ENCODE measurements at places on chromosomes 13 and 19.

GRCh38 chr19:10826846-10827245 is 9.2 kb downstream of the TMED1 start:
- no peak for DNase-seq

- no peak for DNase-seq
These were observed 17.7 kb upstream of the SEMA6B start for GRCh38 chr19:4577020-4577782.

DNA sequence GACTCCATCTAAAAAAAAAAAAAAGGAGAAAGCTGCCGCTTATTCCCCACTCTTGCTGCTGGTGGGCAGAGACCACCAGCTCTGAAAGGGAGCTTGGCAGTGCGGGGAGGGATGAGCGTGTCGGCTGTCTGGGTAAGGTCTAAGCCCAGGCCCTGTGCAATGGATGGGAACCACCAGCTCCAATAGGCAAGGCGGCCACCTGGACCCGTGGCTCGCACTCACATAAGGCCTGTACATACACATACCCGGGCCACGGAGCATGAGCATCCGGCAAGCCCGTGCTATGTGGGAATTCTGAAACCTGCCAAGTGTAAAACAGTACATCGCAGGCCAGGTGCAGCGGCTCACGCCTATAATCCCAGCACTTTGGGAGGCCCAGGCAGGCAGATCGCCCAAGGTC is 56.6 kb upstream of the USE1 start:
- no peak for DNase-seq

GRCh38 chr19:42498169-42498757 is 30.0 kb downstream of the CEACAM1 start:
- no peak for DNase-seq

- no peak for DNase-seq
These were observed 105.3 kb downstream of the STARD13 start for GRCh38 chr13:33180122-33180804.

- no peak for DNase-seq
These were observed 906.8 kb upstream of the SPRY2 start for GRCh38 chr13:81247711-81248110.

DNA sequence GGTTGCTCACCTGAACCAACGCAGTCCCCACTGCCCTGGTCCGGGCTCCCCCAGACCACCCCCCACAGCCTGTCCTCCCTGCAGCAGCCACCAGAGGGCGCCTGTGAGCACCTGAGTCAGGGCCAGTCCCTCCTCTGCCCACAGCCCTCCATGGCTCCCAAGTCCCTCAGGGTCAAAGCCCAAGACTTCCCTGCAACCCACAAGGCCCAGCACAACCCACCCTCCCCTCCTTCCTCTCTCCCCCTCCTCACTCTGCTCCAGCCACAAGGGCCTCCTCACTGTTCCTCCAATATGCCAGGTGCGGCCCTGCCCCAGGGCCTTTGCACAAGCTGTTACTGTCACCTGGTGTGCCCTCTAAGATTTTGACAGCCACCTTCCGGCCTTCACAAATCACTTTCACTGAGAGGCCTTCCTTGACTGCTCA is 10.9 kb downstream of the GNA15 start:
- no peak for DNase-seq

- no peak for DNase-seq
These were observed 1074.4 kb upstream of the PRR20A start for GRCh38 chr13:56066321-56066720.

DNA sequence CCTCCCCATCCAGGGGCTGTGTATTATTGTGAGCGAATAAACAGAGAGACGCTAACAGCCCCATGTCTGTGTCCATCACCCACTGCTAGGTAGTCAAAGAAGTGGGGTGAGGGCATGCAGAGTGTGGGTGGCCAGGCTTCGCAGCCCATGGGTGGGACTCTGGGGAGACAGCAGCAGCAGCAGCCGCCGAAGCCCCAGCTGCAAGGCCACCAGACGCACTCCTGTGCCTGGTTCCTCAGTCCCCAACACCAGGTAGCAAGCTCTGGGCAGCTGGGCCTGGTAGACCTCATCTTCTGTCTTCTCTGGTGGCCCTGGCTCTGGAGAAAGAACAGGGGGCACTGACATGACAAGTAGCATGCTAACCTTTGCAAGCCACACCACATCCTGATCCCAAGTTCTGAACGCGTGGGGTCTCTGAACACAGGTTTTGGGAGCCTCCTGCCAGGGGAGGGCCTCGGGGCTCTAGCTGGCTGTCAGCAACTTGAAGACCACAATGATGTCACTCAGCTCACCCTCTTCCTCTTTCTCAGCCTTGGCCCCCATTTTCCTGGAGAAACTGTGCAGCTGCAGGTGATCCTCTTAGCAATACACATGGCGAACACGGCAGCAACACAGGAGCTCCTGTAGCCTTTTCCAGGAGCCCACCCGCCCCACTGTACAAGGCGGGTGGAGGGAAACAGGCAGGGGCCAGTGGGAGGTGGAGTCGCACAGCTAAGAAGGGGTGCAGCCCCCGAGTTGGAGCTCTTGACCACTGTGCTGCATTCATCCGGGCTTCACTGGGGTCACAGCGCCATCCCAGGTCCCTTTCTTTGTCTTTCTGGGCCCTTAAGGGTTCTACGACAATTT is 5.8 kb downstream of the FUZ start:
- DNase-seq: no peak

DNA sequence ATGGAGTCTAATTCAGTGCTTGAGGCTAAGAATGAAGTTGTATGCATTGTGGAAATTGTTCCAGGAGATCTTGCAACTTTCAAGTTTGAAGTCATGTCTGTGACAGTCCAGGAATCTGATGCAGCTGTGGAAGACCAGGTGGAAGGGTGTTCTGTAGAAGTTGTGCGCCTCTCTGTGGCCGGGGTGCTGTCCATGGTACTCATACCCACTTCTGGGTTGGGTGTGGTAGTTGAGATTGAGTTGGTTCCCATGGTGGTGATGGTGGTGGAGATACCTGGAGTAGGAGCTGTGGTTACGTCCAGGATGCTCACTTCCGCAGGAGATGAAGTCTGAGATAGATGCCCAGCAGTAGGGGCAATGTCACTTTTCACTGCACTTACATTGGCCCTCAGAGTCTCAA is 44.3 kb downstream of the MUC16 start:
- no peak for DNase-seq

DNA sequence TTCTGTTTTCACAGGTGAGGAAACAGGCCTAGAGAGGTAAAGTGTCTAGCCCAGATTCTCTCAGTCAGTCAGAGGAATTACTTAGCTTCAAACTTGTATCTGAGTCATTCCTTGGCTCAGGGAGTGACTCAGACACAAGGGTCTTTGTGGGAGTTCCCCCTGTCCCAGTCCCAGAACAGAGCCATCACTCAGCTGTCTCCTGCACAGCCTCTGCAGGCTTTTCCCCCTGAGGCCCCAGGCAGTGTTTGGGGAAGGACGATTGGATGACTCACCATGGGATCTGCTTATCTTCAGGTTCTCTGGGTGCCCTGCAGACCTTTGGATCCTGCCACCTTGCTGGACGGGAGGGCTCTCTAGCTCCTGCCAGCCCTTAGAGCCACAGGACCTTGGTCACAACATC is 13.2 kb downstream of the ZNF793 start:
- DNase-seq: no peak

DNA sequence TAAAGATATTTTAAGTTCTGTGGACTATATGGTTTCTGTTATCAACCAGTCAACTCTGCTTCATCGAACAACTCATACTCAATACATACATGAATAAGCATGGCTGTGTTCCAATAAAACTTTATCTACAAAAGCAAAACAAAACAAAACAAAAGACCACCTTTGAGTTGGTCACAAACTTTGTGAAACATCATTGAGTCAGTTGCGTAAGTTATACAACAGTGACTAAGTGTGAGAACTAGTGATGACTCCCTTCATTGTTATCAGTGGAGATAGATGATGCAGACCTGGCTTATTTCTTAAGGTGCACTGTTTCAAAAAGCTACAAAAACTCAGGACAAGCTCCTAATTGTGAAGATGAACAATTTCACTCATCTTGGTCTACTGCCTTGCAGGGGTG is 14.5 kb upstream of the KLK4 start:
- no peak for DNase-seq

DNA sequence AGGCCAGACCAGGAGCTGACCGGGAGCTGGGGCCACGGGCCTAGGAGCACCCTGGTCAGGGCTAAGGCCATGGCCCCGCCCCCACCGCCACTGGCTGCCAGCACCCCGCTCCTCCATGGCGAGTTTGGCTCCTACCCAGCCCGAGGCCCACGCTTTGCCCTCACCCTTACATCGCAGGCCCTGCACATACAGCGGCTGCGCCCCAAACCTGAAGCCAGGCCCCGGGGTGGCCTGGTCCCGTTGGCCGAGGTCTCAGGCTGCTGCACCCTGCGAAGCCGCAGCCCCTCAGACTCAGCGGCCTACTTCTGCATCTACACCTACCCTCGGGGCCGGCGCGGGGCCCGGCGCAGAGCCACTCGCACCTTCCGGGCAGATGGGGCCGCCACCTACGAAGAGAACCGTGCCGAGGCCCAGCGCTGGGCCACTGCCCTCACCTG is 6.6 kb downstream of the SPHK2 start:
- no peak for DNase-seq

DNA sequence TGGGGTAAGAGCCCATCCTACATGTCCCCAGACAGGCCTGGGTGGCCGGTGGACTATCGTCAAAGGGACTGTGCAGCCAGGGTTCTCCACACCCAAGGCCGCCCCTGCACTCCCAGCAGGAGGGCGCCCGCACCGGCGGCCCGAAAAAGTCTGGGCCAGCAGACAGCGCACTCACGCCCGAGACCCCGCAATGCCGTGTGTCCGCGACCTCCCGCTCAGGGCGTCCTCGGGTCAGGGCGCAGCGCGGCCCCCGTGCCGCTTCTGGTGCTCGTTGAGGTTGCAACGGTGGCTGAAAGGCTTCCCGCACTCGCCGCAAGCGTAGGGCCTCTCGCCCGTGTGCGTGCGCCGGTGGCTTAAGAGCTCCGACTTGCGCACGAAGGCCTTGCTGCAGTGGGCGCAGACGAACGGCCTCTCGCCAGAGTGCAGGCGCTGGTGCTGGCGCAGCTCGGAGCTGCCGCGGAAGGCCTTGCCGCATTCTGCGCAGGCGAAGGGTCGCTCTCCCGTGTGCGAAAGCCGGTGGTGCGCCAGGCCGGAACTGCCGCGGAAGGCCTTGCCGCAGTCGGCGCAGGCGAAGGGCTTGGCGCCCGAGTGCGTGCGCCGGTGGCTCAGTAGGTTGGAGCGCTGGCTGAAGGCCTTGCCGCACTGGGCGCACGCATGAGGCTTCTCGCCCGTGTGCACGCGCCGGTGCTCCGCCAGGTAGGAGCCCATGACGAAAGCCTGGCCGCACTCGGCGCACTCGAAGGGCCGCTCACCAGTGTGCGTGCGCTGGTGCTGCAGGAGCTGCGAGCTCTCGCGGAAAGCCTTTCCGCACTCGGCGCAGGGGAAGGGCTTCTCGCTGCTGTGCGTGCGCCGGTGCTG is 2.8 kb upstream of the A1BG start:
- DNase-seq: no peak

GRCh38 chr13:39119422-39119821 is 81.2 kb downstream of the NHLRC3 start:
- DNase-seq: no peak

DNA sequence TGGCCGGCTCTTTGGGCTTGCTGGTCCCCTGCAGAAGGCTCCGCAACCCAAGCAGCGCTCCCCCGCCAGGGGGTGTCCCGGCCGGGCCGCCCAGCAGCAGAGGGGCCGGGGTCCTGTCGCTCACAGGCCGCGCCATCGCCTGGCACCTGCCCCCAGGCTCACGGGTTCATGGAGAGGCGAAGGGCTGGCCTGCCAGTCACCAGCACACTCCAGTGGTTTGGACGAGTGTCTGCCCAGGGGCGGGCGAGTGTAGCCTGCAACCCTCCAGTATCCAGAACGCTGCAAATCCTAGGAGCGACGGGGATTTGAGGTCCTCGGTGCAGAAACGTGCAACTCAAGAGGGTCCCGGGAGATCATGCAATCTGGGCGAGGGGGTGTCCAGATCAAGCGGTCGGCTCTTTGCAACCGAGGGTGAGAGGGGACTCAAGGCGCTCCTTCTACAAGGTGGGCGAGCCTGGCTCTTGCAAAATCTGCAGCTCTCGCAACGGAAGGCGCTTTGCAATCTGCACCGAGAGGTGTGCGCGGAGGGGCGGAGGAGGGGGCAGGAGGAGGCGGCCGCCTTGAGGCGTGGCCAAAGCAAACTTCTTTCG is at the start of gene DBP:
Gene DBP (minus strand): TSS at position 521 of the 590 bp plus-strand sequence. CDS start 385 bp downstream, at position 136.
- no peak for DNase-seq

- DNase-seq: no peak
These were observed 18.3 kb upstream of the ENOX1 start for GRCh38 chr13:43805071-43805468.

- no peak for DNase-seq
These were observed 474 bp upstream of the IFT88 start for GRCh38 chr13:20566468-20566897.

DNA sequence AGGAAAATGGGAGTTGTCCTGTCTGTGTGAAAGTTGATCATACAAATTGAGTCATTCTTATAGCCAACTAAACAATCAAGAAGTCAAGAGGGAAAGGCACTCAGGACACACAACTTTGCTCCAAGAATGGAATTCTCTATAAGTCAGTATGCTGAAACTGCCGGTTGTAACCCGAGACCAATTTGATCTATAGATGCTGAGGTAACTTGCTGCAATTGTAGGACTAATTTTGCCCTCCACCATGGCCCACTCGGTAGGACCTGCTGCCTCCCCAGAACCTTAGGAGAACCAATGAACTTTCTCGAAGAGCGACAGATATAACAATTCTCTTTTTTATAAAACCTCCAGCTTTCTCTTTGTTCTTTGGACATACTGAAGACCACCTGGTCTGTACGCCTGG is 157.0 kb downstream of the RNF17 start:
- no peak for DNase-seq

- DNase-seq: no peak
These were observed 598.7 kb upstream of the SPRY2 start for GRCh38 chr13:80939581-80939980.

- no peak for DNase-seq
These were observed 21.2 kb upstream of the RASA3 start for GRCh38 chr13:114153485-114154080.

DNA sequence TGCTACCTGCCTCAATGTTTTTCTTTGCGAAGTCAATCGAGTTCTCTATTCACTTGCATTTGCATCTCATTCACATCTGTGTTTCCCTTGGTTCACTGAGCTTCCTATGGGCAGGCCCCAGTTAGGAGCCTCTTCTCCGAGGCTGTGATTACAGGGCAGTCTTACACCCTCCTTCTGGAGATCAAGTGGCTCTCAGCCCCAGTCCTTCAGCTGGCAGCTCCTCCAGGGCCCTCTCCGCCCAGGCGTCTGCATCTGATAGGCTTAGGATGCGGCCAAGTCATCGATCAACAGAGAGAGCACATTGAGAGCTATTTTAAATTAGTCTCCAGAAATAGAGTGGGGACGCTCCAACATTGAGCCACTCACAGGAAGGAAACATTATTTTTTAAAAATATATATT is 44.2 kb downstream of the MBNL2 start:
- DNase-seq: no peak

DNA sequence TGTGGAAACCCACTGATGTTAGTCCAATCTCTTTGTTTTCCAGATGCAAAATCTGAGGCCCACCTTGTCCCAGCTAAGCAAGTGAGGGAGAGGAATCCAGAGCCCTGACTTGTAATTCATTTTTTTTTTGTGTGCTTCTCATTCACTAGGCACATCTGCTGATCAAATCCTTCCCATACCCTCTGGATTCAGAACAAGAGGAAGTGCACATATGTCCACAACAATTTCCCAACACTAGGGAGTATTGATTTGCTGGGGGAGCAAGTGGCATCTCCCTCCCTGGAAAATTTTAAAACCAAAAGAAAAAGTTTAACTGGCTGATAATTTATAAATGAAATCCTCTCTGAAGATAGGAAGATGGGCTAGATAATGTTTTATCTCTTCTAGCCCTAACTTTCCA is 94.6 kb upstream of the RFC3 start:
- DNase-seq: no peak
